ENCODE measurements at places on chromosomes 3 and 15.
A peak's percentile ranks its signal among the peaks of the same experiment; 100 is the strongest.

DNA sequence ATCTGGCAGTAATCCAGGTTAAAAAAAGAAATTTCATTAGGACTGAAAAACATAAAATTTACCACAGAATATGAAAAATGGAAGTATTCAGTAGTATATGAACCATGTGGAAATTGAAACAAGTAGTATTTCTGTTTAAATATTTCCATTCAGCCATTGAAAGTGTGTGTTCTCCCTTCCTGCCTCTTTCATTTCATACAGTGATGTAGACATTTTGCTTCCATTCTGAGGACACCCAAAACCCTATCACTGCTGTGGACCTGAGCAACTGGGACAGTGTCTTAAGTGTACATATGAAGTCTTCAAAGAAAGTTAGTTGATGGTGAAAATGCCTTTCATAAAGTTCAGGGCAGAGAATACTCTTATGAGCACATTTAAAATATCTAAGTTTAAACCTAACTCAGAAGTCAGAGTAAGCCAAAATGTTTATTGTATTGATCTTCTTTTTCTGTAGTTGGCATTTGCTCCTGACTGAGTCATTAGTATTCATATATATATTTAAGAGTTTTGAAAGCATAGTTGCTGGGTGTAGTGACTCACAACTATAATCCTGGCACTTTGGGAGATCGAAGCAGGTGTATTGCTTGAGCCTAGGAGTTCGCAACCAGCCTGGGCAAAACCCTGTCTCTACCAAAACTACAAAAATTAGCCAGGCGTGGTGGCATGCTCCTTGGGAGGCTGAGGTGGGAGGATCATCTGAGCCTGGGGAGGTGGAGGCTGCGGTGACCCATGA lies 198.8 kb downstream of the KLHL25 start:
- DNase-seq: no peak

- DNase-seq: no peak
Measured at GRCh38 chr3:30518181-30518864, 88.1 kb upstream of the TGFBR2 start.

- peak; percentile 68 for DNase-seq
Measured at GRCh38 chr3:194622621-194623340, 10.4 kb downstream of the TMEM44 start.

DNA sequence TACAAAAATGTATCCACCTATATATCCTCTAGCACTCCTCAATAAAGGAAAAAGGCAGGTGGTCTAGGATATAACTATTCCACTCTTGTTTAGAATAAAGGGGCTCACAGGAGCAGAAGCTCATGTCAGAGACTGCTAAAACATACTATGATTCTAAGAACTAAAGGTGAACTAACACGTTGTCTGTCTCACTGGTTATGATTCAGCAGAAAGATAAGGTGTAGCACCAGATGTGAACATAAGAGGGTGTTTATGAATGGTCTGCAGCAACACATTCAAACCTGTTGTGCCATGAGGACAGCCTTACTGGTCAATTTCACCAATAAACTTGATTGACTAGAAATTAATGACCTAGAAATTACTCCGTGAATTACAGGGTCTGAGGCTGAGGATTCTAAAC lies 4.6 kb downstream of the PEX11A start:
- no peak for DNase-seq

DNA sequence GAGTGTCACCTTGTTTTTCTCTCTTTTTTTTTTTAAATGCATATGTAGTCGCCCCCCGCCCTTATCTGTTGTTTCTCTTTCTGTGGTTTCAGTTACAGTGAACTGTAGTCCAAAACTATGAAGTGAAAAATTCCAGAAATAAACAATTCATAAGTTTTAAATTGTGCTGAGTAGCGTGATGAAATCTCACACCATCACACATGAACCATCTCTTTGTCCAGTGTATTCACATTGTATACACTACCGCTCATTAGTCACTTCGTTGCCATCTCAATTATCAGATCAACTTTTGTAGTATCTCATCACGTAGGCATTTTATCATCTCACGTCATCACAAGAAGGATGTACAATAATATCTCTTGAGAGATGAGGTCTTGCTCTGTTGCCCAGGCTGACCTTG lies 62.5 kb upstream of the MLF1 start:
- no peak for DNase-seq

- DNase-seq: no peak
Measured at GRCh38 chr3:127900536-127900935, 14.5 kb upstream of the KBTBD12 start.

DNA sequence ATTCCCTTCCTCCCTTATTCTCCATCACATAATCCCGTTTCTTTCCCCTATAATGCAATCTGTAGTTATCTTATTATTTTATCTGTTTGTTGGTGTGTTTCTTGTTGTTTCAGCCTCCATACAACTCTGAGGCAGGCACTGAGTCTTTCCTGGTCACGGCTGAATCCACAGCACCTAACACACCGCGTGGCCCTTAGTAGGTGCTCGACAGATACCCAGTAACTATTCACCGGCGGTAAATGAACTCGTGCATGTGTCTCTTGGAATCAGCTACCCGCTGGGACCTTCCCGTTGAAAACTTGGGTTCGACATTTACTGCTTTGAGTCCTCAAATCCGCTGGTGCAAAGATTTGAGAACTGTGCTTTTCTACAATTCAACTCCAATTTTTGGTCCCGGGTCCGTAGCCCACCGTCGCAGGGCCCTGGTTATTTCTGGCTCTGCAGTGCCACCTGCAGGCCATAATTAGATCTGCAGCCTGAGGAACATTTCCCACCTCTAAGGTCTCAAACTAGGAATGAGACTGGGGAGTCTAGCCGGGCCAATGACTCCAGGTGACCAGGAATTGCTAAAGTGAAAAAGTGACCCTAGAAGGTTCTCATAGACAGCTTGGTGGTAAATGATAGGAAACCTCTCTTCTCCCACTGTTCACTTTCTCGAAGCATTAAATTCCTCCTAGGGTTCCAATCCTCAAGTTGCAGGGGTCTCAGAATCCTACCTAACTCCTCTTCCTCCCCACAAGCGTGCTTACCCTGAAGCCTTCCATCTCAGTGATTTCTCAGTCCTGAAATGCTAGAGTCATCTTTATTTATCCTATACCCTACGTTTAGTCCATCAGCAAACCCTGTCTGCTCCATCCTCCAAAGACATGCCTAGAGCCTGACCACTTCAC lies 40.0 kb upstream of the TRH start:
- no peak for DNase-seq

DNA sequence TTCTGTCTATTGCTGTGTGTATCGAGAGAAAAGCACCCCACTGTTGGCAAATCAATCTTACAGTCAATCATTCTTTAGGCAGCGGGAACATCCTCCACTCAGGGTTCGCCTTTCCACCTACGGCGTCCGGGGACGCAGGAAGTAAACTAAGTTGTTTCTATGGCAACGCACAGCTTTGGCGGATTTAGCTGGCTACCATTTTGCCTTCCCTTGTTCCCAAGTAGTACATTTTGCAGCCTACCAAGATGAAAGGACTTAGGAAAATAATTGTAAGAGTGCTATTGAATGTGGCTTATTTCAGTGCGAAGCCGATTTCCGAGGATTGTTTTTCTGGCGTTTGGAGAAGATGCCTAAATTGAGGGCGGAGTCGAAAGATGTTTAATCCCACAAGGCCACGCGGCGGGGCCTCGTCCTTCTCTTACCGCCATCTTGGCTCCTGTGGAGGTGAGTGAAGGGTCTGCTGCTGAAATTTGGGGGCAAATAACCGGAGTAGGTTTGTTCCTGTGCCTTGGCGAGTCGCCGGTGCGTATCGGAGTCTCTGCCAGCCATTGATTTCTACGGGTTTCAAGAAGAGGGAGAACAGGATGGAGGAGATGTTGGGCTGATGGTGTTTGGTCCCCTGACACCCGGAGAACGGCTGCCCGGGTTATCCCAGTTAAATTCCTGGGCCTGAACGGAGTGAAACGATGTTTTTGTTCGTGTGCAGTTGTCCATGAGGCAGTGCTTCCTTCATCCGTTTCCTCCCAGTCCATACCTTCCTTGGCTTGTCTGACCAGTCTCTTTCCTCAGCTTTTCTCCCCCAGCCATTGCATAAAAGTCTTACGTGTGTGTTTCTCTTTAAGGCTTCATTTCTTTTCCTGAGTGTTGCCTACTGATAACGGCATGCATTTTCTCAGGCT lies at the start of gene RPL35A:
RPL35A (plus strand) TSS at position 413 of the 899 bp plus-strand sequence. CDS start 778 bp downstream, outside the sequence.
- DNase-seq: no peak

- DNase-seq: no peak
Measured at GRCh38 chr3:170419557-170420087, 954 bp downstream of the CLDN11 start.

- no peak for DNase-seq
Measured at GRCh38 chr15:37252530-37252929, 152.2 kb upstream of the MEIS2 start.

DNA sequence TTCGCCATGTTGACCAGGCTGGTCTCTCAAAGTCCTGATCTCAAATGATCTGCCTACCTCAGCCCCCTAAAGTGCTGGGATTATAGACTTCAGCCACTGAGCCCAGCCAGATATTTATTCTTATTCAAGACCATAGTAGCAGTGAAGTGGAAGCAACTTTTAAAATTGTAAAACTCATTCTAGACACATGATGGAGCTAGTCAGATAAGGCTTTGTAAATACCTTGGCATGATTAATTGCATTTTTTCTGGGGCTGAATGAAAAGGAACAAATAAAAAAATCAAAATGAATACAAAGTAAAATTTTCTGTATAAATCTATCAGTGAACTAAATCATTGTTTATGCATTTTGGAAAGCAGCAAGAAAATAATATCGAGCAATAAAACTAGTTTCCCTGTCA lies 4.1 kb upstream of the MYO1E start:
- DNase-seq: no peak

DNA sequence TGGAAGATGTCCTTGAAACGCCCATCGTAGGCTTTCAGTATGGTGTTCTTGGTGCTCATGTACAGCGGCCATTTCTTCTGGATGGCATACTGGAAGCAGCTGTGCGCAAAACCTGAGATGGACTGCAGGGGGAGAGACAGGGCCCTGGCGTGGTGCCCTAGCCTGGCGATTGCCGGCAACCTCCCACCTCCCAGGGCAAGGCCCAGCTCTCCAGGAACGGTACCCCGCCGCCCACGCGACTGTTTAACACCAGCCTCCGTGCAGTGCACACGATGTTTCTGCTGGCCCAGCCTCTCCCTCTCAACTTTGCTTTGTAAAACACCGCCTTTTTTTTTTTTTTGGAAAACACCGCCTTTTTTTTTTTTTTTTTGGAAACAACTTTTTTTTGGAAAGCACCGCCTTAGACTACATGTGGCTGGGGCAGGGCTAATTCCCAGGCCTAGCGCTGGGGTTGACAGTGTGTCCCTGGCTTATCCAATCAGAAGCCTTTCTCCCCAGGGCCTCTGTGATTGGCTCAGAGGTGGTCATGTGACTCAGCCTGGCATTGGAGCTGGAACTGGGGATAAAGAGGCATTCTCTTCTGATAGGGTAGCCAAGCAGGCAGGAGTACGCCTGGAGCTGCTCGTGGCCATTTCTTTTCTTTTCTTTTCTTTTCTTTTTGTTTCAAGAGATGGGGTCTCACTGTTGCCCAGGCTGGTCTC lies 14.7 kb downstream of the IDH2 start:
- no peak for DNase-seq

GRCh38 chr15:89893027-89893426 lies 767 bp downstream of the AP3S2 start:
- DNase-seq: no peak

- DNase-seq: no peak
Measured at GRCh38 chr3:77053795-77054194, 13.9 kb downstream of the ROBO2 start.

DNA sequence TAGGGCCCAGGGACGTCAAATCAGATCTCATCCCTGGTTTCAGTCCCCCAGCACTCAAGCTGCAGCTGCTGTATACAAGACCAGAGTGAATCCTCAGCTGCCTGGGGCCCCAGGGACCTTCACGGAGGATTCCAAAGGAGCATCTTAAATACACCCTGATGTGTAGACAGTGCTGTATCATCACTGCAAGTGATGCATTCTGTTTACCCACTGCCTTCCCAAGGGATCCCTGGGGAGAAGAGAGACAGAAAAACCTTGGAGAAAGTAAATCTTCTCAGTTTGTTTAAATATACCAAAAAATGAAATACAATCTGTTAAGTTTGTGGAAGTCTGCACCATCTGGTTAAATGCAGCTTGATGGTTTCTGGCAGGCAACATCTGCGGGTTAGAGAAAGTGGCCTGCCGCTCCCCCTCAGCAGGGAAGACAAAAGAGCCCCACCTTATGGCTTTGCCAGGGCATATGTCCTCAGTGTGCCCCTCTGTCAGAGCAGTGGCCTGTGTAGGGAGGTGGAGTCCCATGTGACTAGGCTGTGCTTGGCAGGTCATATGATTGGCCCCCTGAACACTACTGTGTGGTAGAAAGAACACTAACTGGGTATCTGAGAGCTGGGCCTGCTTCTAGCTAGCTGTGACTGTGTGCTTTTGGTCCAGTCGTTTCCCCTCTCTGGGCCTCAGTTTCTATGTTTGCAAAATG lies 222.2 kb upstream of the TRIM42 start:
- DNase-seq: no peak

GRCh38 chr15:75209289-75209676 lies 7.6 kb downstream of the C15orf39 start:
- no peak for DNase-seq

All from chondrocyte (in vitro differentiated cells).